ENCODE measurements at places on chromosomes 6 and 20.

GRCh38 chr6:52539607-52540006, 37.3 kb downstream of the TRAM2 start:
- no peak for DNase-seq

DNA sequence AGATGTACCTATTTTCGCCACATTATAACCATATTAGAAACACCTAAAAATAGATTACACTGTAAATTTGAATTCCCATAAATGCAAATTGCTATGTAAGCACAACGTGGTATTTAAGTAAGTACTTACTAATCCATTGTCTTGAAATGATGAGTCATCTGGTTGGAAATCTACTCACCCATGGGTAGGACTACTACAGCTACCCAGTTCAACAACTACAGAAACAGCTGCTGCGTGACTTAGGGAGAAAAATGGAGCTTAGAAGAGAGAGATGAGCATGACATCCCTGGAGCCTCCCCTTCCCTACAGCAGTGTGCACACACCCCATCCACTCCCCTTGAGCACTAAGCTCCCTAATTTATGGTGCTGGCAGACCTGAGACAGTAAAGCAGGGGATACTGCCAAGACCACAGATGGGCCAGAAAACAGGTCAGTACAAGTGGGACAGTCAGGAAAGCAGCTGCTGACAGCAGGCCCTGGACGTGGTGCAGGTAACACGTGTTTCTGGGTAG, 26.9 kb downstream of the RRAGD start:
- DNase-seq, result no peak

GRCh38 chr20:37552415-37552814, 24.7 kb upstream of the BLCAP start:
- no peak for DNase-seq

DNA sequence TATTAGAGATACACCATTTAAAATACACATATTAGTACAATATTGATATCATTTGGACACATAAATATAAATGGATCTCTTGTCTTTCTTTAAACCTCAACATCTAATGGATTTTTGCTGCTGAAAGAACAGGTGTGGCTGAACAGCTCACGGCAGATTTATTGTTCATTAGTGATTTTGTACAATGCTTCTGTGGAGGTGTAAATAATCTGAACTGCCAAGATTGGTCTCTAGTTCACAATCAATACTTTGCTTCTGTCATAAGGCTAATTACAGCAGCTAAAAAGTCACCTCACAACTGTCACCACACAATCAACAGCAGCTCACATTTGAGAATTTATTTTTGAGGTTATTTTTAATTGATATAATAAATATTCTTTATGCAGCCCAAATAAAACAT, 162.0 kb upstream of the SIM1 start:
- DNase-seq, result no peak

- no peak for DNase-seq
These were observed 199.7 kb upstream of the KCNQ5 start for GRCh38 chr6:72422171-72422570.

DNA sequence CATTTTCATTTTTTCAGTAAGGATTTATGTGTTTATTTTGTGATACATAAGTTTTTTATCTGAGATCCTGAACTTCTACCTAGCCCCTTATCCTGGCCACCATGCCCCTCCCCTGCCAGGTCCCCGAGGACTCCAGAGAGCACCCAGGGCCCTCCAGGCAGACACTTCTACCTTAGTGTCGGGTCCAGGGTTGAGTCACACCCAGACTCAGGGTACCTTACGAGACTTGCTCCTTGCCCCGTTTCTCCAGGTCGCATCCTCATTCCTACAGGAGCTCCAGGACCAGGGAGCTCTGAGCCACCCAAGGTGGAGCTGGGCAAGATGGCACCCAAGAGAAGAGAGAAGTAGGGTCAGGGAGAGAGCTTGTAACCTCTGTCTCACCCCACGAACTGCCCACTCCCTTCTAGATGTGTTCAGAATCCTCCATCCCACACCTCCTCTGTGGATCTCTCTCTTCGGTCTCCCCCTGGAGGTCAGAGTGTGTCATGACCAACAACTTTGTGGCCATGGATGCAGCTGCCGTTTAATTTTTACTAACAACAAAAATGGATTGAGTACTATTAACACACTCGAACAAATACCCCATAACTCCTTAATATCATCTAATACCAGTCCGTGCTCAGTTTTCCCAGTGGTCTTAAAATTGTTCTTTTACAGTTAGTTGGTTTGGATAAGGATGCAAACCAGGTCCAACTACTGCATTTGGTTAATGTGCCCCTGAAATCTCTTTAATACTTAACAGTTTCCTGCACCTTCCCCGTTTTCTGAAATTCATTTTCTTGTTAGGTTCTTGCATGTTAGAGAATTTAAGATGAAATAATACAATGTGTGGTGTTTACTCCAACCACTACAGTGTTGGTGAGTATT, 130.6 kb upstream of the INSM1 start:
- DNase-seq, result no peak

- no peak for DNase-seq
These were observed 2.9 kb upstream of the HIVEP1 start for GRCh38 chr6:12009180-12009685.

GRCh38 chr6:122709922-122710512, 69.5 kb upstream of the FABP7 start:
- no peak for DNase-seq

DNA sequence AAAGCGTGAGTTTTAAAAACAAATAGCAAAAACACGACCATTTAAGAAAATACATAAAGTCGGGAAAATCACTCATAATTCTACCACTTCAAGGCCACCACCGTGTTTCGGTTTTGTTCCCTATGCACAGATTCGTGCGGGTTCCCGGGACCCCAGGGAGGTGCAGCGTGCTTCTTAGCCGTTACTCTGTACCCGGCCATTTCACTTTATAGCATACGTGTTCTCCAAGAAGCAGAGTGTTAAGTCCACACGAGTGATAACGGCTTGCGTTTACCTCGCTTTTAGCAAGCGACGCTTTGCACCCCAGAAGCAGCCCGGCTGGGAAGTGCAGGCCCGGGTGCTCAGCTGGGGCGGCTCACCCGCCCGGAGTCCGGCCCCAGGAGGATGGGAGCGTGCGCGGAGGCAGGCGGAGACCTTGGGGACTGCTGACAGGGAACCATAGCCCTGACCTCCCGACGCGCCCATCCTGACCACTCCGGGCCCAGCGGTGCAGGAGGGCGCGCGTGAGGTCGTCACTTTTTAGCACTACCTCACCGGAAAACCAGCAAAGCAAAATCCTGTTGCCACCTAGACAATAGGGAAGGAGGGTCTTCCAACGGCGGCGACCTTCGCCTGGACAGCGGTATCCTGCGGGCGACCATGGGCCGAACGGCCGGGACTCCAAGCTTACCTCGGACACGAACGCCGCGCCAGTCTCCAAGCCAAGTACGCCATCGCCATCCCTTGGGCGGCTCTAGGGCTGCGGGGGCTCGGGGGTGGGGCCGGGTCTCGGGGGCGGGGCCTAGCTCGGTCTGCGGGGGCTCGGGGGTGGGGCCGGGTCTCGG, at the start of gene ECI2:
ECI2 (minus strand) TSS at position 735 of the 824 bp plus-strand sequence; CDS start at position 720, 15 bp downstream.
- DNase-seq, result no peak

- DNase-seq, result no peak
These were observed 296.7 kb downstream of the ZFAND3 start for GRCh38 chr6:38116248-38116647.

GRCh38 chr20:24831232-24831631, 117.8 kb upstream of the CST7 start:
- no peak for DNase-seq

- no peak for DNase-seq
These were observed 23.8 kb upstream of the FAM217A start for GRCh38 chr6:4102687-4103244.

All from omental fat pad (tissue), 4 donors.